ENCODE measurements at places on chromosomes 11 and 22.

DNA sequence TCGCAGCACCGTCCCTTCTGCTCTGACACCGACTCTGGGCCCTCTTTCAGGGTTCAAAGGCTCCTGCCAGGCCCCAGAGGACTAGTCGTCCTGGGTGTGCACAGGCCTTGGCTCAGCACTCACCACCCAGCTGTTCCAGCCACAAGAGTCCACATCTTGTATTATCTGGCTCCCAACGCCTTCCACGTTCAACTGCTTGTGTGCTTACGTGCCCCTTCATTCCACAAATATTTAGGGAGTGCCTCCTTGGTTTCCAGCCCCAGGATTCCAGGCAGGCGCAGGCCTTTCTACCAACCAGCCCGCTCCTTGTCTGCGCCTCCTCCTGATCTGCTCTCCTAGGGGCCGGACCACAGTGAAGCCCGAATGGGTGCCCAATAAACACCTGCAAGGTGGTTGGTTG lies 70.9 kb downstream of the SCUBE1 start:
- no peak for DNase-seq

DNA sequence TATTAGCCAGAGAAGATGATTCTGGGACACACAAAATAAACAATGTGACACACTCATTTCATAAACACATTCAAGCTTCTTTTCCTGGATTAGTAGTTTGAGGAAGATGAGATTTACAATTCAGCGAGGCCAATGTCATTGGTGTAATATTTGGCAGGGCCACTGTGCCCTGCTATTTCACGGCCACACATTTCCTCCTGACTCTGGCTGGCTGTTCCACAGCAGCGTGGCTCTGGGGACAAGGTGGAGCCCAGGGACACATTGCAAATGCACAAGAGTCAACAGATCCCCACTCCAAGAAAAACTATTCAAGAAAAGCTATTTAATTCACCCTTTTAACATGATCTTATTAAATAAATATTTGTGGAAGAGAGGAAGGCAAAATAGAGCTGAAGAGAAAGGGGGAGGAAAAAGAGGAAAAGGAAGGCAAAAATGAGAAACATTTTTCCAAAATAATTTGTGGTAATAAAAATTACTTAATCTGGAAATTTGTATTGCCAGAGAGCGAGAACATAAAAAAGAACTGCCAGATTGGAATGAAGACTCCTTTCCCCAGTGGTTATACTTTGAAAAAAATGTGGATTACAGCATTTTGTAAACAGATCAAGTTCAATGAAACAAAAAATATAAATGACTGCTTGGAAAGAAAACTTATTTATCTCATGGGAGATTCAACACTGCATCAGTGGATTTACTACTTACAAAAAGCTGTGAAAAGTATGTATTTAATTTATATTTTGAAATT lies 27.1 kb downstream of the NXPE2 start:
- DNase-seq, result no peak

DNA sequence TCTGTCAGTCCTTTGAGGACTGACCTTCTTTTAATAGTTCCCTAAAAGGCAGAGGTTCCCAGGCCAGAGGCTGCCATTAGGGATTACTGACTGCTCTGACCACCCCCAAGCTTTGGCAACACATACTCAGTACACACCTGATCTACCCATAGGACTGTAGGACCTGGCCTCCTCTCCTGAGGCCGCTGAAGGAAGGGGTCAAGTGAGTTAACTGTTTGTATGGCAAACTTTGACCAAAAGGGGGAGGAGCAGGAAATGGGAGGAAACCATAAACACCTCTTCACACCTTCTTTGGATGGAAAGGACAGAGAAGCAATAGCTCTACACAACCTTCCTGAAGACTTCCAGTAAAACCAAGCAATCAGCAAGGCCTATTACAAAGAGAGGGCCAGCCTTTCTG lies 104.0 kb downstream of the APOL5 start:
- DNase-seq, result no peak

DNA sequence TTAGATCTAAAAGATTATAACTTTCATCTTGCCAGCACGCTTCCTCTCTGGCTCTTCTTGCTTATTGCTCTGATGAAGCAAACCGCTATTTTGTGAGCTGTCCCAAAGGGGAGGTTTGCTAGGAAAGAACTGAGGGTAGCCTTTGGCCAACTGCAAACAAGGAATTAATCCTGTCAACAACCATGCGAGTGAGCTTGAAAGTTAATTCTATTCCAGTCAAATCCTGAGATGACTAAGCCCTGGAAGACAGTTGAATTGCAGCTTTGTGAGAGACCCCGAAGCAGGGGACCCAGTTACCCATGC lies 10.3 kb upstream of the RNF141 start:
- DNase-seq, result no peak

- DNase-seq, result no peak
Observed at GRCh38 chr22:29840498-29840897, 2.4 kb upstream of the ASCC2 start.

DNA sequence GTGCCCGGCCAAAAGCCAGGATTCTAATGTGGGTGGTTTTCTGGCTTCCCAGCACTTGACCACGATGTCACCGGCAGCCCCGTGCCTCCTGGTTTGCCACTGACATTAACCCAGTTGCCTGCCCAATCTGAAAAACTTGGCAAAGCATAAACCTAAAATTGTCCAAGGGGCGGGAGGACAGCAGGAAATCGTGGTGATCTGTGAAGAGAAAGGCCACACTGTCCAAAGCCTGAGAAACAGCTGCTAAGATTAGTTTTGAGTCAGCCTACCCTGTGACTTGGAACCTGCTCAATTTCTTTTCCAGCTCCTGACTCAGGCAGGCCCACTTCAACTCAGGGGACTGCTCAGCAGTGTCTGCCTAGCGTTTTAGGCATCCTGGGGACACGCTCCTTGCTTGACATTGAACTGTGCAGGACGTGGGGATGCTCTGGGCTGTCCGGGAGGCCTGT lies 8.2 kb upstream of the F2 start:
- DNase-seq, result no peak

- no peak for DNase-seq
Observed at GRCh38 chr11:27233654-27234042, 129.4 kb downstream of the CCDC34 start.

GRCh38 chr22:32950366-32950765 lies 107.8 kb downstream of the SYN3 start:
- no peak for DNase-seq

- no peak for DNase-seq
Observed at GRCh38 chr11:14898355-14898754, 6.3 kb upstream of the CYP2R1 start.
